ENCODE measurements at places on chromosomes 5 and 9.

- DNase-seq, result no peak
These were observed 145.3 kb downstream of the PLK2 start for GRCh38 chr5:58314356-58315210.

GRCh38 chr5:141882594-141883183 lies 4.5 kb upstream of the PCDH1 start:
- peak; percentile 29 for DNase-seq

DNA sequence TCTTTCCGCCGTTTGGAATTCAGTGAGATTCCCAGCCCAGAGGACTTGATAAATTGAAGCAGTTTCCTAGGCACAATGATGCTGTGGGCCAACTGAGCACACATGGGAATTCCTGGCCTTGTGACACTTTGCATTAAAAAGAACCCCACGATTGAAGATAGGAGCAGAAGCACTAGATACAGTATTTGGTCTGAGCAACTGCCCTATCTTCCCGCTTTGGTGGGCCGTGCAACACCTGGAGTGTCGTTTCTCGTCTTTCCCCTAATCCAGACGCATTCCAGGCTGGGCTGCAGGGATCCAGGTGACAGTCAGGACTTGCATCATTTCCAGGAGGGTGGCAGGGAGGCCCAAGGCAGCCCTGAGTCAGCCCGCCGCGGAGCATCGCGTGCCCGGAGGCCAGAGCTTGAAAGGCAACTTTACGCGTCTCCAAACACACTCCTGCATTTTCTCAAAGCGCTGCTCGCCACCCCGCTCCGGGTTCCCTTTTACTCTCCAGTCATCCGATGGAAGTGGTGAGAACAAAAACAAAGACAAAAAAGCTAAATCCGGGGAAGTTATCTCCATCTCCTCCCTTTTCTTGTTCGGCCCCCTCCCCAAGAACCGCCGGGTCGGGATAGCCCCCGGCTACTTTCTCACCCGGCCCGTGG lies 753 bp upstream of the STC2 start:
- peak; percentile 67 for DNase-seq

- DNase-seq, result no peak
These were observed 10.6 kb upstream of the NR3C1 start for GRCh38 chr5:143413958-143414669.

DNA sequence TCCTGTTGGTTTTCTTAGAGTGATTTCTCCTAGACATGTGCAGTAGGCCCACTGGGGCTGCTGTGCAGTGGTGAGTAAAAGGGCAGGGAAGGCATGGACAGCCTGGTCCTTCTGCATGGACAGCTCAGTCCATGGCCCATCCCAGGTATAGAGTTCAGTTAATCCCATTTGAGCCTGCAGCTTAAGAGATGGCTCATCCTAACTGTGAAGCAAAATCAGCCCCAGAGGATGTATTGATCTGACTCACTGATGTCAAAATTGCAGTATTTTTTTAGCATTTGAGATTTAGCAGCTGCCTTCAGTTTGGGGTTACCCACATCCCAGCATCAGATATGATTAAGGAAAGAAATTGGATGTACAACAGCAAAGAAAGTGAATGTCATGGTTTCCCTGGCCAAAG lies 93.4 kb downstream of the PDE6A start:
- DNase-seq, result no peak

GRCh38 chr9:120235081-120235480 lies 344.9 kb downstream of the CDK5RAP2 start:
- DNase-seq, result no peak

GRCh38 chr5:176784218-176785165 lies 25.9 kb upstream of the UNC5A start:
- no peak for DNase-seq

GRCh38 chr5:154916874-154917273 lies 21.1 kb downstream of the GEMIN5 start:
- no peak for DNase-seq

GRCh38 chr9:69674716-69675438 lies 2.7 kb upstream of the APBA1 start:
- no peak for DNase-seq

DNA sequence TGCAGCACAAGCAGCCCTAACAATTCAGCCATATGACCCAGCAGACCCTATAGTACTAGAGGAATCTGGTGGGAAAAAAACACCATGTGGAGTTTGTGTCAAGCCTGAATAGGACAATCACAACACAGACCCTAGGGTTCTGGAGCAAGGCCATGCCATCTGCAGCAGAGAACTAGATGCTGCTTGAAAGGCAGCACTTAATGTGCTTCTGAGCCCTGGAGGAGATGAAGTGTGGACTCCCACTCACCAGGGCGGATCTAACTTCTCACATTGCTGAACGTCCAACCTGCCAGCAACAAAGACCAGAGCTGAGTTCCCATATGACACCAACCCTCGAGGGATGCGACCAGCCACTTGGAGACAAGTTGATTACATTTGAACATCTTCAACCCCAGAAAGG lies 43.2 kb downstream of the GABBR2 start:
- no peak for DNase-seq

GRCh38 chr5:56075361-56075760 lies 80.6 kb upstream of the IL6ST start:
- DNase-seq, result no peak

GRCh38 chr5:9361835-9362234 lies 184.0 kb downstream of the SEMA5A start:
- no peak for DNase-seq

DNA sequence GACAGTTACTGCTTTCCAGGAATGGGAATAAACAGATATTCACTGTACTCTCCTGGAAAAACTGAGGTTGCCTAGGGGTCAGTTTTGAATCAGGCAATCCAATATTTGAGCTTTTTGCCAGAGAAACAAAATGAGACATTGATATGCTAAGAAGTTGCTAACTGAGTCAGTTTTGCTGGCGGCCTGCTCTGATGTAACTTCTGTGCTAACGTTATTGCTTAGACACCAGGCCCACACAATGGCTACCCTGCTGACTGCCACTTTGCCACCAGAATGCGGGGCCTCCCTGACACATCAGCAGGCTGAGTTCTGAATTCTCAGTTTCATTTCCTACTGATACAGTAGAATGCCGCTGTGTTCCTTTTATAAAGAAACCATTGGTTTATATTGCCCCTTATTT lies 18.2 kb upstream of the ZNF618 start:
- no peak for DNase-seq

DNA sequence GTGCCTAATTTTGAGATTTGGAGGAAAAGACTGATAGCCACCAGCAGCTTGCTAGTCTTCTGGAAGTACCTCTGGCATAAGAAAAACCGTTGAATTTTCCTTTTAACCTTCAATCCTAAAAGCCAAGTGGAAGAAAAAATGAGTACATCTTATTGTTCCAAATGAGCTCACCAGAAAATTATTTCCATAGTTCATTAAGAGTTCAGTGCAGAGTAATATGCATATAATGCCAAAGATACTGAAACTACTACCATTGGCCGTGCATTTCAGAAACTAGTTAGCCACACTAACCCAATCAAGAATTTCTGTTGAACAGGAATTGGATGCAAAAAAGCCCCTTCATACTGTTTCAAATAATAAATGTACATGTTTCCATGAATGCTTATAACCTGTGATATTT lies 607.9 kb downstream of the KCTD16 start:
- no peak for DNase-seq

- DNase-seq, result no peak
These were observed 19.4 kb downstream of the CDKN2AIPNL start for GRCh38 chr5:134392301-134392700.

- no peak for DNase-seq
These were observed 596.6 kb upstream of the ZNF608 start for GRCh38 chr5:125343015-125343414.

GRCh38 chr5:4700069-4700468 lies 440.1 kb upstream of the ADAMTS16 start:
- peak; percentile 82 for DNase-seq

- no peak for DNase-seq
These were observed 66.4 kb upstream of the PIK3R1 start for GRCh38 chr5:68149189-68149588.

DNA sequence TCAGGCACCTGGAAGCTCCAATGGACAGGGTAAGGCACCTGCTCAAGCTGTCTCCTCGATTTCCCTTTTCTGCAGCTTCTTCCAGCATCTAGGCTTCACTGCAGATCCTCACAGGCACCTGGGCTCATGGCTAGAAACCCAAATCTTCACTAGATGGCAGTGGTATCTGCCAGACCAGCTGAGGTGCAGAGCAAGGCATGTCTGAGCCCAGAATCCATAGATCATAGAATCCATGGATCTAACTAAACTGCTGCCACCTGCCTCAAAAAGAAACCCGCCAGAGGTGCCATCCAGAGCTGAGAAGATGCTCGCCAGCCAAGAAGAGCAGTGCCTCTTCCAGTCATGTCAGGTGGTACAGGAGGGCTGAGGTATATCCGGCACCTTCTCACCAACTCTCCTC lies 6.9 kb downstream of the SHC3 start:
- DNase-seq, result no peak

GRCh38 chr9:109919736-109920408 lies 139.9 kb downstream of the PALM2AKAP2 start:
- DNase-seq, result no peak

DNA sequence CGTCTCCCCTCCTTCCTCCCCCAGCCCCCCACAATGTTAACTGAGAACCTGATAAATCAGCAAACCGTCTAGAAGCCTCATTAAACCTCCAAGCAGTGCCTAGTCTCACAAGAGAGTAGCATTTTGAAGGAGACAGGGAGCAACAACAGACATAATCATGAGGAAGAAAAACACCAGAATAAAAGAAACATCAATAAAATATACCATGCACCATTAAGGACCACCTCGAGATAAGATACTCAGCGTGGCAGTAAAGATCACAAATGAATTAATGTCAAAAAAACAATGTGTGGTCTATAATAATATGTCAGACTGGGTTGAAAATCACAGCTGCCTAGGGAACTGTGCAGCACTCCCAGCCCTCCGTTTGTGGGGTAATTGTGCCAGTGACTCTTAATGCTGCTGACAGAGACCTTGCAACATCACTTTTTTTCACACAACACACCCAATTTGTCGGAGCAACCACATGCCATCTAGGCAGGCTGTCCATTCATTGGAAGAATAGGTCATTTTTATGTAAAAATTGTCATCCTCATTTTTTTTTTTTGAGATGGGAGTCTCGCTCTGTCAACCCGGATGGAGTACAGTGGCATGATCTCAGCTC lies 450.8 kb upstream of the WWC1 start:
- no peak for DNase-seq

DNA sequence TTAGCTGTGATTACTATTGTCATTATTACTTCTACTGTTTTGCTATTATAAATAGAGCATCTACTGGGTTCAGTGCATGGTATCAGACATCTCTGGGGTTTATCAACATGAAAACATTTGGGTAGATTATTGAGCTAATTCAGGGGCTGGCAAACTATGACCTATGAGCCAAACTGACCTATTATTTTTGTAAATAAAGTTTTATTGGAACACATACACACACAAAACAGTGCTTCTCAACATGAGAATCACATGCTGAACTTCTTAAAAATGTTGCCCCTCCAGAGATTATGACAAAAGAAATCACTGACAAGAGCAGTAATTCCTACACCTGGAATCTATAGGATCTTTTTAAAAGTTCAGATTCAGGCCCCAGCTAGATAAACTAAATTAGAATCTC lies 30.4 kb downstream of the SLC31A2 start:
- no peak for DNase-seq

GRCh38 chr5:59591162-59591561 lies 302.4 kb downstream of the PDE4D start:
- DNase-seq, result no peak

GRCh38 chr9:134705786-134706185 lies 64.2 kb downstream of the COL5A1 start:
- DNase-seq, result no peak

GRCh38 chr9:94967482-94967881 lies 241.0 kb downstream of the AOPEP start:
- DNase-seq, result no peak

DNA sequence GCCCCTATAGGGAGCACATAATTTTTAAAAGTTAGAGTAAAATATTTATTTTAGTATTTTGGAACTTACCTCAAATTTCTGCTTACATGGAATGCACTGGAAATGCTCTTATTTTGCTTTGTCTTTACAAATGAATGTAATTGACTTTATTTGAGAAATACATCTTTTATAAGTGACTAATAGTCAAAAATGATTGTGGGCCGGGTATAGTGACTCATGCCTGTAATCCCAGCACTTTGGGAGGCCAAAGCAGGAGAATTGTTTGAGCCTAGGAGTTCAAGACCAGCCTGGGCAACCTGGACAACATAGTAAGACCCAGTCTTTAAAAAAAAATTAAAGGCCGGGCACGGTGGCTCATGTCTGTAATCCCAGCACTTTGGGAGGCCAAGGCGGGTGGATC lies 5.8 kb downstream of the HMGCR start:
- no peak for DNase-seq

- no peak for DNase-seq
These were observed 14.2 kb upstream of the PPP1R2B start for GRCh38 chr5:156835905-156836304.

GRCh38 chr9:76218886-76219445 lies 175.3 kb downstream of the RFK start:
- DNase-seq, result no peak

GRCh38 chr5:137921931-137922330 lies 32.7 kb downstream of the PKD2L2 start:
- no peak for DNase-seq

DNA sequence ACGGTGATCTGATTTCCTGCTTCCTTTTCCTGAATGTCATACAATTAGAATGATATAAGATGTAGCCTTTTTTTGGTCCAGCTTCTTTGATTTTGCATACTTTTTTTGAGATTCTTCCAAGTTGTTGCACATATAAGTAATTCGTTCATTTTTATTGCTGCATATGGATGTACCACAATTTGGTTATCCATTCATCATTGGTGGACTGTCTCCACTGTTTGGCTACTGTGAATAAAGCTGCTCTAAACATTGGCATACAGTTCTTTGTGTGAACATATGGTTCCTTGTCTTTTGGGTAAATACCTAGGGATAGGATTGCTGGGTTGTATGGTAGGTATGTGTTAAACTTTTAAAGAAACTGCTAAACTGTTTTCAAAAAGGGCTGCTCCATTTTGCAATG lies 52.6 kb downstream of the OR1J1 start:
- DNase-seq, result no peak

DNA sequence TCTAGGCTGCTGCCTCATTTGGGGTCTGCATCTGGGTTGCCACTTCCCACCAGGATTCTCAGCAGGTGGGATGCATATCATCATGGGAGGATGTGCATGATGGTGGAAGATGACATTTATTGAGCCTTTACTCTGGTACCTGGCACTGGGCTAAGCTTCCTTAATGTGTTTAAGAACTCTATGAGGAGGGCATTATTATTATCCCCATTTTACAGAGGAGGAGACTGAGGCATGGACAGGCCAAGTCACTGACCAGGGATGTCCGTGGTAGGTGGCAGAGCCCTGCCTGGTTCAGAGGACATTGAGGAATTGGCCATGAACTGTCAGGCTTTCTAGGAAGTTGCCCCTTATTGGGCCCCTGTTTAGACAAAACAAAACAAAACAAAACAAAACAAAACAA lies 31.1 kb upstream of the TIFAB start:
- no peak for DNase-seq

All from mesothelial cell of epicardium (in vitro differentiated cells).